ENCODE measurements at places on chromosomes 7 and 10.

- DNase-seq: no peak
Observed at GRCh38 chr10:26881600-26882331, 21.0 kb upstream of the ABI1 start.

GRCh38 chr7:18803923-18804322 lies 308.4 kb downstream of the HDAC9 start:
- DNase-seq: no peak

- DNase-seq: no peak
Observed at GRCh38 chr7:47685712-47686376, 103.9 kb upstream of the TNS3 start.

DNA sequence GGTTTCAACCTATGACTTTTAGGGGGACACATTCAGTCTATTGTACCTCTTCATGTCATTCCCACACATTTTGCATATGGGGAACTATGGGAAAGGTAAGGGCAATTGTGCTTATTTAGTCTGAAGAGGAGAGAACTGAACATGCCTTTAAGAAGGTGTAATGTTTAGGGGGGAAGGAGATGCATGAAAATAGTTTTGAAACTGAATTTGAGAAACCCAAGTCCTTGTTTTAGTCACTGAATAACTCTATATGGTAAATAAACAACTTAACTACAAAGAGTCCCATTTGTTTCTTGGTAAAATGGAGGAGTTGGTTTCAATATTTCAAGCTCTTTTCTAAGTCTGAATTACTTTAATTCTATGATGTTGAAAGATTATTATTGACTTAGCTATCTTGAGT lies 166.1 kb downstream of the DNAJB9 start:
- no peak for DNase-seq

GRCh38 chr7:134364619-134365037 lies 47.9 kb upstream of the SLC35B4 start:
- DNase-seq: no peak

GRCh38 chr7:68504716-68505115 lies 1093.6 kb upstream of the AUTS2 start:
- DNase-seq: no peak

DNA sequence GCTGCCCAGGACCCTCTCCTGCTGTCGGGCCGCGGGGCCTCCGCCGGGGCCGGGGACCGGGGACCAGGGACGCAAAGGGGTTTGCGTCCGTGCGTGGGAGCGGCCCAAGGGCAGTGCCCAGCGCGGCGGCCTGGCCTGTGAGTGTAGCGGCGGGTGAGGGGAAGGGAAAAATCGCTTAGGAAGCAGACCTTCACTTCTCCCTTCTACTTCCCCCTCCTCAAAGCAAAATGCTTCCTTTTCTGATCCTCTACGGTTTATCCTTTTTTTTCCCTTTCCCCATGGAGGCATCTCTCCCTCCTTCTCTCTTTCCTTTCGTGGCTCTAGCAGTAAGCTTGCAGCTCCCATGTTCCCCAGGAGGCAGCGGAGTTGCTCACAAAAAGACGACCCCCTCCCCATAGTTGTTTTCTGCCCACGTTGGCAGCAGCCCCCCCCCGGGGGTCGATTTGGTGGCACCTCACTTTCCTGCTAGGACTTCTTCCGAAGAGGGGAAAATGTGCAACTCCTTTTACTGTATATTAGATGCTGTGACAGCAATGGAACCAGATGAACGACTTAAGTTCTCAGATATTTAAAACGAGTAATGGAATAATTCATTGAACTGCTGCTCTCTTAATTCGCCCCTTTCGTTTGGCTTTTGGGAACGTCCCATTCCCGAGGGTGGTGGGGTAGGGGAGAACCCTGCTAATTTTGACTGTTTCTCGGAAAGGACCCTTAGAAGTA lies 724 bp downstream of the CAPZA2 start:
- DNase-seq: no peak
